ENCODE measurements at places on chromosomes 12 and 14.

DNA sequence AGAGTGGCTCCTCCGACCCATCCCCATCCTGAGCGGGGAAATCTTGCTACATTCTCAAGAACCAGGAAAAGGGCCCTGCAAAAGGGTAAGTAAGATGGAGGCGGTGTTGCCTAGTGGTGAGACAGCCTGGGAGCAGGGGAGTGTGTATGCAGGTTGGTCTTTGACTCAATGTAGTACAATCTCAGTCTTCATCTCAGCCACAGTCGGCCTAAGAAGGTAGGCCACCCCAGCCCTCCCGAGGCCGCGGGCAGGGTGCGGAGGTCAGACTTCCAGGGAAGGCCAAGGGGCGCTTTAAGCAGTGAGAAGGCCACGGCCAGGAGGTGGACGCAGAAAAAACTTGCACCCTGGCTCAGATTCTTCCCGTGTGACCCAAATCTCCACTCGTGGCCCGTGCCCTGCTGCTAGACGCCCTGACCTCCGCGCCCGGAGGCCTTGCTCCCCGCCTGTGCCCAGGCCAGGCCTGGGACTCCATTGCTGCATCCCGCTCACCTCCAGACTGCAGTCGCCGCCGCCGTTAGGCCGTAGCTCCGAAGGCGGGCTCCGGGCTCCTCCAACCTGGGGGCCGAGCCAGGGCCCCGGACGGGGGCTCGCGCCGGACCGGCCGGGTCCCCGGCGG, 435 bp downstream of the FOXM1 start:
- no peak for DNase-seq

GRCh38 chr12:29589851-29590250, 92.4 kb upstream of the OVCH1 start:
- DNase-seq: no peak

DNA sequence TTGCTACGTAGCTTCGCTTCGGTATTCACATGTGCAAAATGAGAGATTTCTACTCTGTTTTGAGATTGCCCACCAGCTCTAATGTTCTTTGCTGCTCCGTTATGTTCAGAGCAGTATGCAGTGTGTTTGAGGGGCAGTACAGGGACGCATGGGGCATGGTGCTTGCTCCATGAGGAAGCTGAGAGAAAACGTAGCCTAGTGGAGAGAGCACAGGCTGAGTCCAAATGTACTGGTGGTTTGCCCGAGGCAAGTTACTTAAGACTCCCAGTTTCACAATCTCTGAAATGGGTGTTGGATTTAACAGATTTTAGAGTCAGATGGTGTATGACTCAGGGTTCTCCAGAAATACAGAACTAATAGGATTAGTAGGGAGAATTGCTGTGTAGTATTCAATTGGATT, 310.5 kb downstream of the ETNK1 start:
- DNase-seq: no peak

GRCh38 chr14:64826333-64826732, 53.4 kb downstream of the SPTB start:
- no peak for DNase-seq

DNA sequence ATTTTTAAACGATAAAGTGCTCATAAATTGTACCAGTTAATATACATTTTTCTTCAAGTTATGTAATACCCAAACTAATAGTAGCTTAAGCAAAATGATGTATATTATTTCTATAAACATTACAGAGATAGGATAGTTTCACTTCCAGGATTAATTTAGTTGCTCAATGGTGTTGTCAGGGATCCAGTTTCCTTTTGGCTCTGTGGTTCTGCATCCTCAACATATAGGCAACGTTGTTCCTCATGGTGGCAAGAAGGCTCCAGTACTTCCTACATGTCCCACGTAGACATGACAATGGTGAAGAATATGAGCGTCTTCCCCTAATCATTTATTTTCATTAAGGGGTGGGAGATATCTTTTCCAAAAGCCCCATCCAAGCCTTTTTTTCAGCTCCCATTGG, 60.7 kb upstream of the DCD start:
- DNase-seq: no peak

GRCh38 chr12:117279606-117280005, 81.8 kb downstream of the NOS1 start:
- DNase-seq: no peak

DNA sequence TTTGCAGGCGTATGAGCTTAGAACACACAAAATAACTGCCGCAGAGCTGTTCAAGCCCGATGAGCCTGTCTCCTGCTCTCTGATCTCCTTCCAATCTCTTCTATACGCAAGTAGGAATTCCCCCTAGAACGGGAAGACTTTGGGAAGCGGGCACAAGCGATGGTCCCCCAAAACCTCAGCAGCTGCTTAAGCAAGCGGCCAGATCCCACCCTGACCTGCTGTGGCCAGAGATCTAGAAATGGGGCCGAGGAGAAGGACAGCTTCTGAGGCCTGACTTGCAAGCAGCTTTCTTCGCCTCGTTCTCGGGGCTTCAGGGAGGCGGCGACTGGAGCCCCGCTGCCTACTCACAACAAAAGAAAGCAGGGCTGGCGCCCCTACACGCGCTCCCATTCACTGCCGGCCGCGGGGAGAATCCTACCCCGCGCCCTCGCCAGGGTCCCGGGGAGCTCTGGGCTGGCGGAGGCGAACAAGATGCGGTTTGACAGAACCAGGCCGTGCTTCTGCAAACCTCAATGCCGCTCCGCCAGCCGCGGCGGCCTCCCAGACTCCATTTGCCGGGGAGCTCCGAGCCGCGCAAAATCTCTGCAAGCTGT, 922 bp downstream of the TBX5 start:
- no peak for DNase-seq

GRCh38 chr12:14651371-14651770, 45.0 kb downstream of the GUCY2C start:
- DNase-seq: no peak

- no peak for DNase-seq
Observed at GRCh38 chr14:62029569-62029924, 267.3 kb downstream of the SNAPC1 start.

DNA sequence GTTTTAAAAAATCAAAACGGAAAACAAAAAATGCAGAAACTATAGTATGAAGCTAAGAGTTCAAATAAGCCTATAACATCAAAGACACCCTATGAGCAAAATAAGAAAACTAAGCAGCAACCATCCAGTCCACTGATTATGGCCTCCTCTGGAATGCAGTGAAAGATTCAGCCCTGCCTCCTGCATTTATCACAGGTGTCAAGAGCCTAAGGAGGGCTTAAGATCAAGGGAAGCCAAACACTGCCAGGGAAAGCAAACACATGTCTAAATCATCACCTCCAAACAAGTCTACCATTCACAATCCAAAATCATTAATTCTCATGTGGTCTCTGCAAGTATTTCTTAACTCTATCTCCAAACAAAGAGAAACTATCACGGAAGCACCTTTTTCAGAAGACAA, 28.4 kb downstream of the SARNP start:
- no peak for DNase-seq

- DNase-seq: no peak
Observed at GRCh38 chr12:122975790-122976647, 975 bp downstream of the OGFOD2 start.

DNA sequence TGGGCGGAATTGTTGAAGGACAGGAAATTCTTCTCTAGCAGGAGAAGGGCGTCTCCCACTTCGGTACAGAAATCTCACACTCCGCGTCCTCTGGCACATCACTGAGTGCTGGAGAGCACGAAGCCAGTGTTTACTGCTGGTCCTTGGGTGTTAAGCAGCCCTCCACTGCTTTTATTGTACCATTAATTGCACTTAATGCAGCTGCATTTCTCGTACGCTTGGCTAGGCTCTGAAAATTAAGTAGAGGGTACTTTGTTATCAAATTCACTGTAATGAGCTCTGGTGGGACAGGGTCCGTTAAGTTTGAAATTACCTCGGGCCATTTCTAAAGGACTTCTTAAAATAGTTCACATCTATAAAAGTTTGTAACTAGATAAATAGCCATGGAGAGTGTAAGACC, 411.2 kb downstream of the NPAS3 start:
- no peak for DNase-seq

DNA sequence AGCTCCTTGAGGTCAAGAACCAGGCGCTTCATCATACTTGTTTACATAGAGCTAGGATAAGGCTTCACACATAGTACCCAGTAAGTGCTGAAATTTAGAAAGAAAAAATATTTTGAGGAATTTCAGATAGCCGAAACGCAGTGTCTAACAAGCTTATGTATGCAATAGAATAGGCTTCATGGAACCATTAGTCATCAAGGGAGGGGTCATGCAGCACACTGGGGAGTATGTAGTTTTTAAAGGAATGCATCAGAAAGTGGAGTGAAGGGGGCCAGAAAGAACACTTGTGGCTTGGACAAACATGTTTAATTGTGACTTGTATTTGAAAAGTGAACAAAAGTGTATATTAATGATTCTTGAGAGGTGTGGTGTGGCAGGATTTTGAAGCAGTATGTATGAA, 38.1 kb downstream of the DBX2 start:
- DNase-seq: no peak

DNA sequence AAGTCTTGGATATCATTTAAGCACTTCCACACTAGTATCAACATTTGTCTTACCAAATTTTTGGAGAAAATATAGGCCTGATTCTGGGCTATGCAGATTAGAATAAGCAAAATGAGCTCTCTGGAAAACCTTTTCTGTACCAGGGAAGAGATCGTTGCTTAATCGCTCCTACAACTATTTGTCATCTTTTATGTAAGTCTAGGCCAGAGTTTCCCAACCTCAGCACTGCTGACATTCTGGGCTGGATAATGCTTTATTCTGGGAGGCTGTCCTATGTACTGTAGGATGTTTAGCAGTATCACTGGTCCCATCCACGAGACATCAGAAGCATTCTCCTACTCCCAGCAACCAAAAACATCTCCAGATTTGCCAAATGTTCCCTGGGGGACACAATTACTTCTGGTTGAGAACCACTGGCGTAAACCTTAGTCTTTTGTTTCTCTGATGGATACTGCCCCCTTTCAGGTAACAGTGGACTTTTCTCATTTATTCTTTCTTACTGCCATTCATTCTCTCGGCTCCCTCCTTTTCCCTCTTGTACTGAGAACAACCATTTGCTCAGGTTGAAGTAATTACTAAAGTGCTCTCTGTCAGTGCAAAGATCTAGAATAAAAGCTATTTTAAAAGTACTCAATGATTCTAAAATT, 316.9 kb upstream of the E2F7 start:
- no peak for DNase-seq

DNA sequence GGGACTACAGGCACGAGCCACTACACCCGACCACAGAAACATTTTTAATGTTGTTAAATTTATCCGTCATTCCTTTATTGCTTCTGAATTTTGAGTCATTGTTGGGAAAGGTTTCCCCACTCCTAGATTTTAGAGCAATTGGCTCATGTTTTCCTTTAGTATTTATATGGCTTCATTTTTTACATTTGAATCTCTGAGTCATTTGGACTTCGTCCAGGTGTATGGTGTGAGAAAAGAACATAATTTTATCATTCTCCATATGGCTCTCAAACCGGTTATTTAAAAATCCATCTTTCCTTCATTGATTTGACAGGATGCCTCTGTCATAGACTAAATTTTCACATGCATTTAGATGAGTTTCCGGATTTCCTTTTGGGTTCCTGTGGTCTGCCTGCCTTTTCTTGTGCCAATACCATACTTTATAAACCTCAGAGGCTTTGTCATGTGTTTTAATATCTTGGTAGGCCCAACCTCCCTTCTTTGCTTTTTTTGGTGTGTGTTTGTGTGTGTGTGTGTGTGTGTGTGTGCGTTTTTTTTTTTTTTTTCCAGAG, 30.9 kb downstream of the LRTM2 start:
- DNase-seq: no peak

DNA sequence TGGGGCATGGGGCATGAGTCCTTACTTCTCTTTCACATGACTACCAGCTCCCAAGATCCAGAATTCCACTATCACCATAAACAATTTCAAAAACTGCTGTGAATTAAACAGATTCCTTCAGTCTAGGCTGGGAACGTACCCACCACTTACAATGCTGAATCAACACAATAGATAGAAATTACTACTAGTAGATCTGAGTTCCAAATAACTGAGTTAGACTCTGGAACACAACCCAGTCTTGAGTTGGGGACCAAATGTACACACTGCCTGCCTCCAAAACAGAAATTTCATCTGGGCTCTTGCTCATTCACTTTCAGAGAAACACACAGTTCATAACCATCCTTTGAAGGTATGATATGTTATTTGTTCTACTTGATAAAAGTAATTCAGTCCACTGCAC, 8.9 kb downstream of the CORO1C start:
- DNase-seq: no peak

GRCh38 chr12:70430400-70430799, 64.3 kb downstream of the KCNMB4 start:
- no peak for DNase-seq

DNA sequence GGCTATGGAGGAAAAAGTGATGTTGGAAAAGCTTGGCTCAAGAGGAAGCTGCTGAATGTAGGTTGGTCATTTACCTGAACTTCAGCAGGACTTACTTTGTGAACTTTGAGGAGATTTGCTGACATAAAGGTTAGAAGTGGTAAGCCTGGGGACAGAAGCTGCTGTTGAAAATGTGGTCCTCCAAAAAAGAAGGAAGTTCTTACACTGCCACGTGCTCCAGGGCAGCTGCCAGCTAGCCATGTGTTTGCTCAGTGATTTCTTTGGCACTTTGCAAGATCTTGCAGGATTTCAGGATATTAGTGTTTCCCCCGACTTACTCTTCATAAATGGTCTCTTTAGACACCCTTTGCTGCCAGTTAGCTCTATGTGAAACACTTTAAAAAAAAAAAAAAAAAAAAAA, 14.8 kb upstream of the DYRK2 start:
- no peak for DNase-seq

GRCh38 chr12:62191491-62192179, 68.6 kb upstream of the USP15 start:
- no peak for DNase-seq

DNA sequence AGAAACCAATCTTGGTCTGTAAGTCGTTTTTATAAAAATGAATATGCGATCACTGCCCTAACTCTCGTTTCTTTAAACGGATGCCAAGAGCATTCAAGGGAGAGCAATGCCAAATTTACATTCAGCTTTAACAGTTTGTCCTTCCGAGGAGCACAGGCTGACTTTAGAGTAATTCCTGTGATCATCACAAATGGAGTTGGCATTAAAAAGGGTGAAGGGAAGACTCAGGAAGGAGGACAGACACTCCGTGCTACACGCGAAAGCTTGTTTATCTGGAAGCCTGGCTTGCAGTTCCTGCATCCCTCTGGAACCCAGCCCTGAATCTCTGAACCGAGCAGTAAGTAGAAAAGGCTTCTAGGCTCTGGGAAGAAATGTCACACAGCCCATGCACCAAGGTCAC, 78.4 kb downstream of the PAPOLA start:
- no peak for DNase-seq

- DNase-seq: peak; percentile 76
Observed at GRCh38 chr12:106147956-106148355, 9.2 kb upstream of the NUAK1 start.

- DNase-seq: no peak
Observed at GRCh38 chr12:15123401-15123800, 97.8 kb downstream of the RERG start.

GRCh38 chr14:37406095-37406494, 189.0 kb downstream of the FOXA1 start:
- DNase-seq: no peak

DNA sequence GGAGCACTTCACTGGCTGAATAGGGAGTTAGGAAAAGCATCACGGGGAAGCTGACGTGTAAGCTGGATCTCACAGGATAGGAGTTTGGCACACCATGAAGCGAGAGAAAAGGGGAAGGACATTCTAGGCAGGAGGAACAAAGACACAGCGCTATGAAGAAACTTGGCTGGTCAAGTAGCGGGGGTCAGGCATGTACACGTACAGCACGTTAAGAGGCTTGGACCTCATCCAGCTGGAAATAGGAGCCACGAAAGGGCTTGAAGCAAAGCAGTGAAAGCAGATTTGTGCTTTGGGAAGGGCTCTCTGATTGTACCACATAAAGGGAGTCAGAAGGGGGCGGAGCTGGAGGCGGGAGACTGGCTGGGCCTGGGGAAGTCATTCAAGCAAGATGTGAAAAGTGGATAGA, 19.6 kb upstream of the GALNT8 start:
- DNase-seq: no peak
